ENCODE measurements at places on chromosomes 1 and 21.

DNA sequence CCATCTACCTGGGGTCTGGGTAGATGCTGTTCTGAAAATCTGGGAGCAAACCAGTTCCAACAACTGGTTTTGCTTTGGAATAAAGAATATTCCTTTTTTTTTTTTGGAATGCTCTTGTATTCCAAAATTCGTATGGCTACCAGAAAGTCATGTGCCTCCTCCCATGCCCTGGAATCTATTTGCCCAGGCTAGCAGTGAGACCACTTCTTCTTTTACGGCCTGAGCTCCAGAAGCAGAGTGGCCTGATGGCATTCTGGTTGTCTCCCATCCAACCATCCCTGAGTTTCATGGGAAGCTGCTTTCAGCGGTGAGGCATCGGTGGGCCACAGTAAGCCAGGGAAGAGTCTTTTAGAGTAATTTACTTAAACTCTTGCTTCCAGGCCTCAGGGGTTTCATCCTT, 113.4 kb upstream of the RAB4A start:
- DNase-seq, result no peak

DNA sequence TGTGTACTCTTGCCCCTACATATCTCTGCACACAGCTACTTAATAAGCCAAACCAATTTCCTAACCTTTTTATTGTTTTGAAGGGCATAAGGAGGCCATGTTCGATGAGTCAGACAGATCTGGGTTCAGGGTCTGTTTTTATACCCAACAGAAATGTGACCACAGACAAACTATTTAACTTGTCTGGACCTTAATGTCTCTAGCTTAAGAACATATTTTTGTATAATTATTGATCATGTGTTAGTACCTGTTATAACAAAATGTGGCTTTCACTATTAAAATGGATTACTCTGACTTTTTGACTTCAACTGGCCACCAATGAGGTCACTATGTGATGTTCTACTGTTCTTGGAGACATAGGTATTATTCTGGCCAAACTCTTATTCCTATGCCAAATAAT, 507.8 kb upstream of the USP24 start:
- DNase-seq, result no peak

DNA sequence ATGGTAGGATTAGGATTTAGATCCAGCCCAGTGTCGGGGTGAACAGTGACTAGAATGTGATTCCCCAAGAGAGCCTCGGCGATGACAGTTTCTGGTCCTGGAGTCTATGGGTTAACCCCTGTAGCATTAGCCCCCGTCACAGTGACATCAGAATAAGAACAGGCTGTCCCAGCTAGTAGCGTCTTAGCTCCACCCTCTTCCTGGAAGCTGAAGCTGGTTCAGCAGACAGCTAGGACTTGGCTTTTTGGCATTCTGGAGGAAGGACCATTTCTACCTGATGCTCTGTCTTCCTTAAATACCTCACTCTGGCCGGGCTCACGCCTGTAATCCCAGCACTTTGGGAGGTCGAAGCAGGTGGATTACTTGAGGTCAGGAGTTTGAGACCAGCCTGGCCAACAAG, 5.0 kb downstream of the NDUFS2 start:
- DNase-seq, result no peak

DNA sequence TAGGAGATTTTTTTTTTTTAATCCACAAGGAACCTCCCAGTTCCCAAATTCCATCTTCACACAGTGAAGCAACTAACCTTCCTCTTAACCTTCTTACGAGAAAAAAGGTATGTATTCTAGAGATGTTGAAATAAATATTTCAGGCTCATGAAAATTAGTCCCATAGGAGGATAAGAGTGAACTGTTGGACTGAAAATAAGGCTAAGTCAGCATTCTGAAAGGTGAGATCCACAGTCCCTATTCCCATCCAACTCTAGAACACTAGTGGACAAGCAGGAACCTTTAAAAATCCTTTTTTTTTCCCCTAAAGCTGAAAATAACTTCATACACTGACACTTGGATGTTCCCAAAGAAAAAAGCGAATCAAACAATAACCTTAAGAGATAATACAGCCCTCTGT, 44.4 kb downstream of the FAF1 start:
- no peak for DNase-seq

GRCh38 chr1:173084292-173084691, 33.6 kb upstream of the TNFSF18 start:
- DNase-seq, result no peak

- DNase-seq, result no peak
Observed at GRCh38 chr1:61318319-61319125, 236.2 kb downstream of the NFIA start.

DNA sequence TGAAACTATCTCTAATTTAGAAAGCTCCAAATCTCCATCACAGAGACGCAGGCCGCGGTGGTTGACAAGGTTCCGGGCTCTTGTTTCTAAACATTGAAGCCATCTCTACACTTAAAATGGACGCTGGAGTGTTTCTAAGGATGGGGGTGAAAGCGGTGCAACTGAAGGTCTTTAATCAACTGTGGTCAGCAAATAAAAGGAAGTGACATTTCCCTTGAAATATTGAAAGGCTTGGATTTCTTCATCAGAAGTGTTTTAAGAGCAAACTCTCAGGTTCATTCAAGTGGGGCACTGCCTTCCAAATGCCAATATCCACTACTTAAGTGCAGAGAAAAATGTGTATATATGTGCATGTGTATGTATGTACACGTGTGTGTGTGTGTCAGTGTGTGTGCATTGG, 117.3 kb downstream of the KAZN start:
- no peak for DNase-seq

DNA sequence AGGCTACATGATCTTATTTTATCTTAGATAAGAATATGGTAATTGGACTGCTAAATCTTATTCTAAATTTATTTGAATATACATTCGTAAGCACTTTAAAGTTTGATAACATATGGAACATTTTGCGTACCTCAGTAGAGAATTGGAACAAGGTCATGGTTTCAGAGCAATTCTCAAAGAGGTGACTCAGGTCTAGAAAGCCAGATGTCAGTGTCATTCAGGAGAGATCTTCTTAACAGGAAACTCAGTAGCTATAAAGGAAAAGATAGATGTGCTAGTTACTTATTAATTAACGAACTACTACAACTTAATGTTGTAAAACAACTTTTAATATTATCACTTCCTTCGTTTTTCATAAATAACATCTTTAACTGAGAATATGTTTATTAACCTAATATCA, 142.5 kb downstream of the USP25 start:
- DNase-seq, result no peak

DNA sequence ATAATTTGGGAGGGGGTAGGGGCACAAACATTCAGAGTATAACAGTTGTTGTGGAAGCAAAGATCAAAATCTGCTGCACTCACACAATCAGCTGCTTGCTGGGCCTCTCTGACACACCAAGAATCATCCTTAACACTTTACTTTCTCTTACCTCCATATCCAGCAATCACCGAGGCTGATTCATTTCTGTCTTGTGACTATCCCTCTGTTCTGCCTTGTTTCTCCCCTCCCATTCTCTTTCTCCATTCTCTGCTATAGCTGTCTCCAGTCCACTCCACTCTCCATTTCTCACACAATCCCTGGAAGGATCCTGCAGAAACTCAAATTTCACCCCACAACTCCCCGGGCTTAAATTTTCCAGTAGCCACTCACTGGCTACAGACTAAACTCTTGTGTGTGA, 91.8 kb upstream of the NGF start:
- no peak for DNase-seq

- no peak for DNase-seq
Observed at GRCh38 chr1:94079080-94079940, 41.6 kb downstream of the ABCA4 start.

- DNase-seq, result no peak
Observed at GRCh38 chr1:20530306-20530705, 22.1 kb upstream of the FAM43B start.

GRCh38 chr1:219463636-219464035, 149.3 kb downstream of the ZC3H11B start:
- no peak for DNase-seq

- DNase-seq, result no peak
Observed at GRCh38 chr1:119978018-119978505, 81.7 kb upstream of the ADAM30 start.

DNA sequence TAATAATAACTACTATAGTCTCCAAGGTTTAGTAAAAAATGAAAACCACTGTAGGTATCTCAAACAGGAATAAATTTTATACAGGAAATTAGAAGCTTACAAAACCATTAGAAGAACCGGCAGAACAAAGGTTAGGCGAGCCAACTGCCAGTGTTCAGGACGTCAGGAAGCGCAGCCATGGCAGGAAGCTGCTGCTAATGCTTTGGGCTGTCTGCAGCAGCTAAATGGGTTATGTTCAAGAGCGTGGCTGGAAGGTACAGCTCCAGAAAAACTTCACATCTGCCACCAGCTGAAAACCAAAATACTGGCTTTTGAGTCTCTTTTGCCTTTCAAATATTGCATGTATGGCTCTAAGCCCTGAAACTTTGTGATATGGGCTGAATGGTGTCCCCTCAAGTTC, 35.7 kb upstream of the MYSM1 start:
- no peak for DNase-seq

DNA sequence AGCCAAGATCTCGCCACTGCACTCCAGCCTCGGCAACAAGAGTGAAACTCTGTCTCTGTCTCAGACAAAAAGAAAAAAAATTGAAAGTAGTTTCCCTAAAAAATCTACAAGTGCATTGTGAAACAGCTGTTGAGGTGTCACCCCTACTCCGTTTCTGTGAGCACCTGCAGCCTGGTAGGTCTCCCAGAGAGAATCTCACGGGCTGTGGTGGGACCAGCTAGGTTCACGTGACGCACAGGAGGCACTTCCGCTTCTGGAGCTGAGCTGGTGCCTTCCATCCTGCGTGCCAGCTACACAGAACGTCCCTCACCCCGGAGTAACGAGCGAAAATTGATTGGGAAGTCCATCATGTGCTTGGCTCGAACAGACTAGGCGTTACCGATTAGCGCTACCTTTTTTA, 66.8 kb downstream of the COL24A1 start:
- DNase-seq, result no peak

DNA sequence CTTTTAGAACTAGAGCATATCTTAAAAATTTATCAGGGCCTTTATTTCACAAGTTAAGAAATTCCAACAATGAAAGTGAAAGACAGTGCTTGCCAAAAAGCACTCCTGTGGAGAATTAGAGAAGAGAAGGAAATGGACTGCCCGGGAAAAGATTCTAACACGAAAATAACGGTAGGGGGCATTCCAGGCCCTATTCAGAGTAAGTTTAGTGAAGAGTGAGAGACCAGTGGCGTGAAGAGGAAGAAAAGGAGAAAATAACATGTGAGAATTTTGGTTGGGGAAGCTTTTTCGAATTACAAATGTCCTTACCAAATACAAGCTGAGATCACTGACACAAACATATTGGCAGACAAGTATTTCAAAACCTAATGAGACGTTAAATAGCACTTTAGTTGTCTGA, 38.4 kb upstream of the RBM34 start:
- DNase-seq, result no peak

DNA sequence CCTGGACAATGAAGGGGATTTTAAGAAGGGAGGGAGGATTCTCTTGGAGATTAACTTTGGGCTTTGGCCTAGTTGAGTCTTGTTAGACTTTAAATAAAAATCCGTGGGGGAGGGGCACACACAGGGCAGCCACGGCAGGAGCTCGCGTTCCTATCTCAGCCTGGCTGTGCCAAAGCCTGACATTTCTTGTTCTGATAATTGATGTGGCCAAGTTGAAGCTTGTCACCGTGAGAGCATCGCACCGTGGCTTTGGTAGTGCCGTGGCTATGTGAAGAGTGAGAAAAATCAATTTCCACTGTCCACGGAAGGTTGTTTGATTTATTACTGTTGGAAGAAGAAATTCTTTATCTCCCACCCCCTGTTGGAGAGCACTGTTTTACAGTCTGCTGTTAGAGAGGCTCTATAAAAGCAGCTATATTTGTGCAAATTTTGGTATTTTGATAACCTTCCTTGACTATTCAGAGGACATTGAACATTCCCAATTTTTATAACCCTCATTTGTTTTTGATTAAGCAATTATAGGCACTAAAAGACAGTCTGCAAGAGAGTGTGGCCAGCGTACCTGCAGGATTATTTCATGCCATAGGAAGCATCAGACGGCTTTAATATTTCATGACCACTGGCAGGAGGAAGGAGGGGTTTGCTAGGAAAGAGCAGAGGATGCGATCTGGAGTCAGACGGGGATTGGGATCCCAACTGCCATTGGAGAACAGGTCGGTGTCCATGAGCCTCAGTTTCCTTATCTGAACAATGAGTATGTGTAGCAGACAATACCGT, 160.7 kb downstream of the KAZN start:
- DNase-seq, result no peak

DNA sequence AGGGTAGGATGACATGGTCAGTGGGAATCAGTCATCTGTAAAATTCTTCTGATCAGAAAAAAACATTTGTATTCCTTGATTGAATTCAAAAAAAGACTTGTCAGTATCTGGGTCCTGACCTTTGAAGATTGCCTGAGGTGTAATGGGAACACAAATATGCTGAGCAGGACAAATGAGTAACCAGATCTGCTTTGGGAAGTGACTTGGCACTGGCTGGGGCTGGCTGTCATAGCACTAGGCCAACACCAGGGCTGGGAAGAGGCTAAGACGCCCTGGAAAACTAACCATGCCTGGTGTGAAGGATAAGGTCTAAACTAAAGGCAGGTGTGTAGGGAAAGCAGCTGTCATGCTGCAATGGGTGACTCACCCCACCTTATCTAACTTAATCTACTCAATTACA, 452.9 kb upstream of the BEND5 start:
- no peak for DNase-seq

- no peak for DNase-seq
Observed at GRCh38 chr1:115781343-115781742, 12.8 kb upstream of the CASQ2 start.

- no peak for DNase-seq
Observed at GRCh38 chr1:34929853-34930701, 627 bp upstream of the DLGAP3 start.

DNA sequence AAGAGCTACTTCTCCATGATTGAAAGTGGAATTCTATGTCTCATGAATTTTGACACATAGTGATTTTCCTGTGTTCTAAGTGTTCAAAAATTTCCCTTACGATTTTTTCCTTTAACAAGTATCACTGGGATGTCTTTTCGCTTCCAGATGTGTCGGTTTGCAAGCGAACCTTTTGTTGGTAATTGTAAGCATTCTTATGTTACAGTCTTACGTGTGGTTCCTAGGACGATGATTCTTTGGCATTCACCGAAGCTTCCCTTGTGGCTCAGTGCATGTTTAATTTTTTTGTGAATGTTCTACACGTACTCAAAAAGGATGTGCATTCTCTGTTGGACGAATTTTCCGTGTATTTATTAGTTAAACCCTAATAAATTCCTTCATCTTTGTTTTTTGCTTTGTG, 211.6 kb downstream of the CAMTA1 start:
- no peak for DNase-seq

Data from activated T-helper 1 cell treated with anti-CD3 and anti-CD28 coated beads, Interleukin-2, amount 50 U/mL, for 16 hours (primary cell).